ENCODE measurements at places on chromosomes 13 and 19.
A peak's percentile ranks its signal among the peaks of the same experiment; 100 is the strongest.

GRCh38 chr19:10861103-10861651 is 10.2 kb upstream of the CARM1 start:
- no peak for DNase-seq

DNA sequence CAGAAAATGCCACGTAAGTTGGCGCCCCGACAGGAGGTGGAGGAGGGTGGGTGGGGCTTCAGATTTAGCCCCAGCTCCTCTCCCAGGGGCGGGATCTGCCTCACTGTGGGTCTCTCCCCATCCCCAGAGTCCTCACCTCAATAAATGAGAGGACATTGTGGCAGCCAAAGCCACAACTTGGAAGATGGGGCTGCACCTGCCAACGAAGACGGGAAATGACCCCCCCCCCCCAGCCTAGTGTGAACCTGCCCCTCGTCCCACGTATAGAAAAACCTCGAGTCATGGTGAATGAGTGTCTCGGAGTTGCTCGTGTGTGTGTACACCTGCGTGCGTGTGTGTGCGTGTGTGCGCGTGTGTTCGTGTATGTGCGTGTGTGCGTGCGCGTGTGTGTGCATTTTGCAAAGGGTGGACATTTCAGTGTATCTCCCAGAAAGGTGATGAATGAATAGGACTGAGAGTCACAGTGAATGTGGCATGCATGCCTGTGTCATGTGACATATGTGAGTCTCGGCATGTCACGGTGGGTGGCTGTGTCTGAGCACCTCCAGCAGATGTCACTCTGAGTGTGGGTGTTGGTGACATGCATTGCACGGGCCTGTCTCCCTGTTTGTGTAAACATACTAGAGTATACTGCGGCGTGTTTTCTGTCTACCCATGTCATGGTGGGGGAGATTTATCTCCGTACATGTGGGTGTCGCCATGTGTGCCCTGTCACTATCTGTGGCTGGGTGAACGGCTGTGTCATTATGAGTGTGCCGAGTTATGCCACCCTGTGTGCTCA is 1.5 kb upstream of the TRAPPC5 start:
- peak; percentile 60 for DNase-seq

GRCh38 chr13:77563111-77563510 is 27.6 kb downstream of the SCEL start:
- no peak for DNase-seq

GRCh38 chr19:43880483-43880882 is 53.4 kb downstream of the ZNF283 start:
- no peak for DNase-seq

DNA sequence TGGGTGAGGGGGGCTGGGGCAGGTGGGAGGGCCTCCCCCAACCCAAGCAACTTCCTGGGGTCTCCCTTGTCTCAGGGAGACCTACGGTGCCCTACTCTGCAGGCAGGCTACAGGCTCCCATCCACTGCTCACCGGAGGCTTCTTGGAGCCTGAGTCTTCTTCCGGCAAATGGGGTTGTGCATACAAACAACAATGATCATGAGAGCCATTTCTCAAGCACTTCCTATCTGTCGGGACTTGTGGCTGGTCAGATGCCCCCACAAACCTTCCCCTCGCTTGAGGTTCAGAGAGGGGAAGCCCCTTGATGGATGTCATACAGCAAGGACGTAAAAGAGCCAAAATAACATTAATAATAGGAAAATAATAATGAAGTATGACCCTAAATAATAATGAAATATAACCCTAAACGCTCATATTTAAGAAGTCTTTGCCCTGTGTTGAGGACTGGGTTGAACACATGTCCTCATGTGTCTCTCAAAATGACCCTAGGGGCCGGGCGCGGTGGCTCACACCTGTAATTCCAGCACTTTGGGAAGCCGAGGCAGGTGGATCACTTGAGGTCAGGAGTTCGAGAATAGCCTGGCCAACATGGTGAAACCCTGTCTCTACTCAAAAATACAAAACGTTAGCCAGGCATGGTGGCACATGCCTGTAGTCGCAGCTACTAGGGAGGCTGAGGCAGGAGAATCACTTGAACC is 727 bp downstream of the CD37 start:
- DNase-seq: no peak

DNA sequence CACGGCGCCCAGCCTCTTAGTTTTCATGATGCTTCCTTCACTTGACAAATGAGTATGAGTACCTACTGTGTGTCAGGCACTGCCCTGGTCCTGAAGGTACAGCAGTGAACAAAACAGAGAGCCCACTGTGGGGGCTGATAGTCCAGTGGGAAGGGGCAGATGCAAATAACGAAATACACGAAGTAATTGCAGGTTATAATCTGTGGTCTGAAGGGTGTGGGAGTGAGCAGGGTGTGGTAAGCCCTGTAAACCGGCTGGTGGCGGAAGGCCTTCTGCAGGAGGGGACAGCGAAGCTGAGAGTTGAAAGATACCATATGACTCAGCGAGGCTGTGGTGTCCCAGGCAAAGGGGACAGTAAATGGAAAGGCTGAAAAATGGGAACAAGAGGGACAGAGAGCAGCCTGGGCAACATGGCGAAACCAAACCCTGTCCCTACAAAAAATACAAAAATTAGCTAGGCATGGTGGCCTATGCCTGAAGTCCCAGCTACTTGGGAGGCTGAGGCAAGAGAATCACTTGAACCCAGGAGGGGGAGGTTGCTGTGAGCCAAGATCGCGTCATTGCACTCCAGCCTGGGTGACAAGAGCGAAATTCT is 60.5 kb downstream of the MAP4K1 start:
- DNase-seq: no peak

GRCh38 chr13:28819735-28820098 is 422 bp upstream of the MTUS2 start:
- DNase-seq: peak; percentile 32

DNA sequence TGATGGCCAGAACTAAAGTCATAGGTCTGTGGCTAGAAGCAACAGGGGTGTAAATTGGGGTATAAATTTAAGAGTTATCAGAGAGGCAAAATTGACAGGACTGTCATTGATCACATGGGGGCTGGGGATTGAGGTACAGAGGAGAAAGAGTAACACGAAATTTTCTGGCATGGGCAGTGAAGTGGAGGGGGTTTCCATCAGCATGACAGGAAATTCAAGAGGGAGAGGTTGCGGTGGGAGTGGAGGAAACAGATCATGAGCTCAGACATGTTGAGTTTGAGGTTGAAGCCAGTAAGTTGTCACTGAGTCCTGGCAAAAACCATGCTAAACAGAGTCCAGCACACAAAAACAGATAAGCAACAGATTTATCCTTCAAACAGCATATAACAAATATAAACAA is 192.1 kb upstream of the TSC22D1 start:
- no peak for DNase-seq

- no peak for DNase-seq
Measured at GRCh38 chr13:33870046-33870668, 52.2 kb downstream of the RFC3 start.

GRCh38 chr13:23796551-23796950 is 92.6 kb downstream of the MIPEP start:
- no peak for DNase-seq

DNA sequence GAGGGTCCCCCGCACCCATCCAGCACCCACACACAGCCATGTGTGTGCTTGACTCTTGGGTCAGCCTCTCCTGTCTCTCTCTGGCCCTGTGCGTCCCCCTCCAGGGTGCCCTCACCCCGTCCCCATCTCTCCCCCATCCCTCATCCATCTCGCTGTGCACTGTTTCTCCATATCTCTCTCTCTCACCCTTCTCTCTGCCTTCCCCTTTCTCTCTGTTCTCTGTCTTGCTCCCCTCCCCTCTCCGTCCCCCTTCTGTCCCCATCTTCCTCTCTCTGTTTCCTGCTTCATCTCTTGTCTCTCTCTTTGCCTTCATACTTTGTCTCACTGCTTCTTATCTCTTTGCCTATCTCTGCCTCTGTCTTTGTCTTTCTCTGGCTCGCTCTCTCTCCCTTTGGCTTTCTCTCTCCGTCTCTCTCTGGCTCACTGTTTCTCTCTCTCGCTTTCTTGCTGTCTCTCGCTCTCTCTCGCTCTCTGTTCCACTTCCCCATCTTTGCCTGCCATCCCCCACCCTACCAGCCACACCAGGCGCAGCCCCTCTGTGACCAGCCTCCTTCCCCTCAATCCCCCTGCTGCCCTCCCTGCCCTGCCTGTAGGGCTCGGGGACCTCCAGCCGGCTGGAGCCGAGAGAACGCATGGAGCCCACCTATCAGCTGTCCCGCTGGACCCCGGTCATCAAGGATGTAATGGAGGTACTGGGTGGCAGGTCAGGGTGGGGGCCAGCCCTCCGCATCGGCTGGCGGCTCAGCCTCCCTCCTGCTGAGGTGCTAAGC is 8.9 kb downstream of the STXBP2 start:
- DNase-seq: no peak

GRCh38 chr13:98677398-98677797 is 75.1 kb downstream of the SLC15A1 start:
- no peak for DNase-seq

DNA sequence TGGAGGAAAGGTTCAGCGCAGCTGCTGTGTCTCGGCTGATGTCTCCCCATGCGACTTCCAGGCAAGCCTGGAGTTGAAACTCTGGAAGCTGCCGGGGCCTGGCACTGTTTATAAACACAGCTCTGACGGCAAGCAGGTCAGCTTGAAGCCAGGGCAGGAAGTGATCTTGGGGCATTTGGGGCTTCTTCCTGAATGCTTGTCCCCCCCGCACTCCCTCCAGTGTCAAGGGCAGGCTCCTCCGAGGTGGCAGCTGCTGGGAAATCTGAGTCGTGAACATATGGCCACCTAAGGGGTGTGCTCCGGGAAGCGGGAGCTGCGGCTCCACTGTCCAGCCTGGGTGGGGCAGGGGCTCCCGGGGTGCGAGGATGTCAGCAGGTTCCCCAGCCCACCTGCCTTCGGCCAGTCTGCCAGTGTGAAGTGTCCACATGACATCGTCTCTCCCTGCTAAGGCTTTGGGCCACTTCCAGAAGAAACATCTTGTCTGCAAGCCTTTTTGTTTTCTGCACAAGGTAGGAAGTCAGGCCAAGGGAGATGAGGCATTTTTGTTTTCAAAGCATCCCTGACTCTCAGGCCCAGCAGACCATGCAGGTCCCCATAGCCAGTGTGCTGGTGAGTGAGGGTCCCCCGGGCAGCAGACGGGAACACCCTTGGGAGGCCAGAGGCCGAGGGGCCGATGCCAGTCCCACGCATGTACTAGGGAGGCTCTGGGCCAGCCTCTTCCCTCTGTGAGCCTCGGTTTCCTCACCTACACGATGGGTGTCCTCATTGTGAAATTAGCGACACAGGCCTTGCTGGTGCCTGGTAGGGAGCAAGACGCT is 2.7 kb downstream of the PIAS4 start:
- no peak for DNase-seq

DNA sequence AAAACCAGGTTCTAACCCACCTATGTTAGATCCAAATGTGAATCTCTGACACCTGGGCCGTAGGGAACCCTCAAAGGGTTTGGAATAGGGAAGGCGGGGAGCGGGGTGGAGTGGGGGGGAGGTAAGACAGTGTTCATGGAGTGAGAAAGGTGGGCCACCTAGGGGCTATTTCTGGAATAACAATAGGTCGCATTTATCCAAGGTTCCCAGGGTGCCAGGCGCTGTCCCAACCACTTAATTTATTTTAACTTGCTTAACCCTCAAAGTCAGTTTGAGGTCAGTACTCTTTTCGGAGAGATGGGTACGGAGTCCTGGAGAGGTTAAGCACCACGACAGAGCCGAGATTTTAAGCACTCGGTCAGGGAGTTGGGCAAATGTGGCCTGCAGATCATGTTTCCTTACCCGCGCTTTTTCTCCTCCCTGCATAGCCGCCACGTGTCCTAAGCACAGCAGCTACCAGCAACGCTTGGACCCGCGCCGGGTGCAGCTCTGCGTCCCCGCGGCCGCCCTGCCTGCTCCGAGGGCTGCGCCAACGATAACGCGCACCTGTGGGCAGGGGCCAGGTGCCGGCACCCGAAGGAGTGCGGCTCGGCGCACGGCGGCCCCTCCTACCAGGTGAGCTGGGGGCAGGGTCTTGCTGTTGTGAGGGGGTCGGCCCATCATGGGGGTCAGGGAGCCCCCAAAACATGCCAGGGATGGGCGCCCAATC is 25.0 kb upstream of the FXYD3 start:
- DNase-seq: peak; percentile 20

DNA sequence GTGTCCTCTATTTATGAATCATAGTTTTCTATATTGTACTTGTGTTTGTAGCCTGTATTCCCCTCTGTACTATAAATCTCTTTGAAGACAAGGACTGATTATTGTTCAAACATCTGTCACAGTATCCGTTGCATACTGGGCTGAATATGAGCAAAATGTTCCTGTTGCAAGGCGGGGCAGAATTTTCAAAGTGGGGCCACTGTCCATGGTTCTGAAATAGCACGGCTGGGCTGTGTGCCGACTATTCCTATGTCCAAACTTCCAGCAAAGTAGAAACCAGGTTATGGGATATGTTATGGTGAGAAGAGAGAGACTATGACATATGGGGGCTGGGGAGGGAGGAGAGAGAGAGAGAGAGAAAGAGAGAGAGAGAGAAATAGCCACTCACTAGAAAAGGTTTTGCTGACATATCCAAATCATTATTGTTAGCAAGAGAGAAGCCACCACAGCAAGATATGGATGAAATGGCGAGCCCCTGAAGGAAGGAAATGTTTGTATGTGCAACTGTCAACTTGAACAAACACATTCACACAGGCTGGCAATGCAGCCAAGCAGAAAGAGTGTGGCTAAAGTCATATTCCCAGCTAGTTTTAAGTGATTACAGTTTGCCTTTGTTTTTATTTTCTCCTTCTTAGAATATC is 107.0 kb upstream of the GPR12 start:
- DNase-seq: no peak

DNA sequence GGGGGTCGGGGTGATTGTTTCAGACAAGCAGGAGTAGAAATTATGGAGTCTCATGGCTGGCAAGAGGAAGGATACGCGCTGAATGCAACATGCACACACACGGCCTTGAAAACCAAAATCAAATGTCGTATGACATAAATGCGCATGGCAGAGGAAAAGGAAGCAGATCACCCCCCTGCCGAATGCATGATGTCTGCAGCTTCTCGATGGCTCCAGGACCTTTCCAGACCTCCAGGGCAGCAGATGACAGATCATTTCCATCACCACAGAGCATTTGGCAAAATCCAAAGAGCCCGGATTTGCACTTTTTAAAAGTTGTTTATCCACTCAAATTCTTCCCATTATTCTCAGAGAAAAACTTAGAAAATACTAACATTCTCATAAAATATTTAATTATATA is 211.7 kb downstream of the NHLRC3 start:
- DNase-seq: no peak

GRCh38 chr19:37593996-37594303 is 642 bp downstream of the ZNF571 start:
- DNase-seq: no peak

- no peak for DNase-seq
Measured at GRCh38 chr19:55284405-55285058, 735 bp downstream of the BRSK1 start.

All from stimulated activated CD4-positive, alpha-beta T cell treated with anti-CD3 and anti-CD28 coated beads, Interleukin-1b, Interleukin-23, amount 100 ng/mL, for 24 hours (primary cell).